ENCODE measurements at places on chromosomes 3 and 15. TPM values are rescaled to one million over a fixed set of nuclear protein-coding genes. Genes with fewer than 3 reads are reported as not detected.

DNA sequence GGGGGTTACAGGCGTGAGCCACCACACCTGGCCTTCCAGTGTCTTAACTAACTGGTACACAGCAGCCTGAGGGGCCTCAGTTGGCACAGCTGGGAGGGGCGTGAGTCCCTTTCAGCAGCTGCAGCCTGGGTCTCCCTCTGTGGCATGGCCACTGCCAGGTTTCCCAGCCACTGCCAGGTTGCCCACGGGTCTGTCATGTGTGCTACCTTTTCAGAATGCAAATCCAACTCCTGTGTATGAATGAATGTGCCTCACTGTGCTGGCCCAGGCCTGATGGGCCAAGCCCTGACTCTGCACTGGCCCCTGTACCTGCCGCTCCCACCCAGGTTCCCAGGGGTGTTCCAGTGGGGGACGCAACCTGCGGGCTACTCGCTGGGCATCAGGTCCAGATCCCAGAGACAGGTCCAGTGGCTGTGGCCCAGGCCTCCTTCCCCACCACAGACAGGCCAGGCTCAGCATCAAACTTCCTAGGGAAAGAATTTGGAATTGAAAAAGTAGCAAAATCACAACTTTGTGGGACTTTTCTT lies 26.0 kb downstream of the WHAMM start:
- DNase-seq: no peak

- DNase-seq: no peak
Measured at GRCh38 chr3:142990721-142991120, 10.6 kb upstream of the U2SURP start.

DNA sequence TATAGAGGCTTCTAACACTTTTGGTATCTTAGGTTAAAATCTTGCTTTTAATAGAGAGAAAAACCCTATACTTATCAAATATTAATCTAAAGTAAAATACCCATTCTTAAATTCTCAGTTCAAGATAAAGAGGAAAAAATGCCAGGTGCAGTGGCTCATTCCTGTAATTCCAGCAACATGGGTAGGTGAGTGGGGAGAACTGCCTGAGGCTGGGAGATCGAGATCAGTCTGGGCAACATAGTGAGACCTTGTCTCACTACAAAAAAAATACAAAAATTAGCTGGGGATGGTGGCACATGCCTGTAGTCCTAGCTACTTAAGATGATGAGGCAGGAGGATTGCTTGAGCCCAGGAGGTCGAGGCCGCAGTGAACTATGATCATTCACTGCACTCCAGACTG lies 135.8 kb downstream of the CLASP2 start:
- no peak for DNase-seq

DNA sequence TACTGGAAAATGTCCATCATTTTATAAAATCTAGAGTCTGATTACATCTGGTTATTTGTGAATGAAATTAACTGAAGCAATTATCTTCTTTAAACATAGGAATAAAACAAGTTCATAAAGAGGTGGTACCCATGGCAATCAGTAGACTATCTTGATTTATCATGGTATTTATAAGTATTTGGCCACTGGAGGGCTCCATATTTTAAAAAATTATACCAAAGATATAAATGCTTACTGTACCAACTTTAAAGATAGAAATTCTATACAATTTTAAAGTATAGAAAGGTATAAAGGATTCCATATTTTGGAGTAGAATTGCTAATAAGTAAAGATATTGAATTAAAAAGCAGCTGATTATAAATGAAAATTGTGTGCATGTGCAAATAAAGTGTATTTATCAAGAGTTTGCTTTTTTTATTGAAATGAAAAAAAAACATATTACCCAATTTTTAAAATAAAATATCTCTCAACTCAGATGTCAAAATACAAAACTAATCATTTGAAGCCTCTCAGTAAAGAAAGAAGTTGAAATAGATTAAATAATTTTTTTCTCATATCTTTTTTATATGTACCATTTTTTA lies 105.3 kb downstream of the BBX start:
- DNase-seq: no peak

DNA sequence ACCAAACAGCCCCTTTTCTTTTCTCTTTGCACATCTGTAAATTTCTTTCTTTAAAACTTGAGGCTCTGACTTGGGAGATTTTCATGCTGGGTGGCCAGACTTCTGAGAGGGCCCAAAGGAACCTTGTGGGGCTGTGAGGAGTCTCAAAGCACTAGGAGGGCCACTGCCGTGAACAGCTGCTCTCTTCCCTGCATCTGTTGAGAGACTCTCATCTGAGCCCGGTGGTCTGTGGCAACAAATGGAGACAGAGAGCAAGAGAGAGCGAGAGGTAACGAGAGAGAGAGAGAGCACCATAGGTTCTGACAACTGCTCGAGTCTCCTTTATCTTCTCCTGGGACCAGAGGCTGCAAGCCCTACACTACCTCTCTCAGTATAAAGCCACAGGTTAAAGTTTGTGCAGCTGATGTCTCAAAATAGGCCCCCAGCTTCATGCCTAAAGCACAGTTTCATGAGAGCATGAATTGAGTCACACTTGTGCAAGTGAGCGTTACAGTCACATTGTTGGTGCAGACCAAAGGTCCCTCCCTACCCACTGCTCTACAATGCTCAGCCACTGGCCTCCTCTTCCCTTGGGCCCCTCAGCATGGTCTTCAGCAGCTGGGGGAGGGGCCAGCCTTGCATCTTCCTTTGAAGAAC lies 60.7 kb downstream of the ZNF621 start:
- no peak for DNase-seq

DNA sequence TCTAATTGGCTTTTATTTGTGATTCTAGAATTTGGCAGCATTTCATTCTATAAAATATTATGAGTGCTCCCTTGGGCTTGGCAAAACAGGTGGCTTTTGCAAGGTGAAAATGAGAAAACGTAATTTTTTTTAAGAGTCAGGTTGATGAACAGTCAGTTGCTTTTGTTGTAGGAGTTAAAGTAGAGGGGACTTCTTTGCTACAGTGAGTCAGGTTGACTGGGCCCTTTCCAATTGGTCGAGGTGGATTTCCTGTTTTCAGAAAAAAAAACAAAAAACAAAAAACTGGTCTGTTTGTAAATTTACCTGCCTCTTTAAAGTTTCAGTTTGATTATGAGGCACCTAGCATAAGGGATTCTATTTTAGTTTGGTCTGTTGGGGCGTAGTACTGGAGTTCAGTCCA lies 1469.4 kb upstream of the GBE1 start:
- no peak for DNase-seq

The SI gene
- total RNA-seq: not detected

DNA sequence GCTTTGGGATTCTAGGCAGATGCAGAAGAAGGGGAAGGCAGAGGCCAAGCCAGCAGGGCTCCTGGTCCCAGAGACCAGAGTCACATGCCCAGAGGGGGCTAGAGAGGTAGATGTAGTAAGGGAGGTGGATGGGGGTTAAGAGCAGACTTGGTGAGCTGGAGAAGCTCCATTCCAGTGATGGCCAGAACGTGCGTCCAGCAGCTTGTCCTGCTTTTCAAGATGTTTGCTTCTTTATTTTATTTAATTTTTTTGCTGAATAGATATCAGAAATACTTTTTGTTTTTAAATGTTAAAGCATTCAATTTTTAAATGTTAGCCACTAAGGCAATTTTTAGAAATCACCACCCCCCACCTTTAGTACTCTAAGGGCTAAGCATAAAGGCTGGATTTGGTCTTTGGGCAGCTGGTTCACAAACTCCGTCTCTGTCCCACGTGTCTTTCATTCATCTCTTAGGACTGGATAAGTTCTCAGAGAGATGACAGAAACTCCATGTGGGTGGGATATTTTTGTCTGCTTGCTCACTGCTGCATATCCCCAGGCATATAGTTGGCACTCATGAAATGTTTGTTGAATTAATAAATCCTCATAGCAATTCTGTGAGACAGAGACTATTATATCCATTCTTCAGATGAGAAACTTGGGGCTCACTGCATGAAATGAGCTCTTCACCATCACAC lies 6.7 kb downstream of the COLQ start:
- DNase-seq: no peak

DNA sequence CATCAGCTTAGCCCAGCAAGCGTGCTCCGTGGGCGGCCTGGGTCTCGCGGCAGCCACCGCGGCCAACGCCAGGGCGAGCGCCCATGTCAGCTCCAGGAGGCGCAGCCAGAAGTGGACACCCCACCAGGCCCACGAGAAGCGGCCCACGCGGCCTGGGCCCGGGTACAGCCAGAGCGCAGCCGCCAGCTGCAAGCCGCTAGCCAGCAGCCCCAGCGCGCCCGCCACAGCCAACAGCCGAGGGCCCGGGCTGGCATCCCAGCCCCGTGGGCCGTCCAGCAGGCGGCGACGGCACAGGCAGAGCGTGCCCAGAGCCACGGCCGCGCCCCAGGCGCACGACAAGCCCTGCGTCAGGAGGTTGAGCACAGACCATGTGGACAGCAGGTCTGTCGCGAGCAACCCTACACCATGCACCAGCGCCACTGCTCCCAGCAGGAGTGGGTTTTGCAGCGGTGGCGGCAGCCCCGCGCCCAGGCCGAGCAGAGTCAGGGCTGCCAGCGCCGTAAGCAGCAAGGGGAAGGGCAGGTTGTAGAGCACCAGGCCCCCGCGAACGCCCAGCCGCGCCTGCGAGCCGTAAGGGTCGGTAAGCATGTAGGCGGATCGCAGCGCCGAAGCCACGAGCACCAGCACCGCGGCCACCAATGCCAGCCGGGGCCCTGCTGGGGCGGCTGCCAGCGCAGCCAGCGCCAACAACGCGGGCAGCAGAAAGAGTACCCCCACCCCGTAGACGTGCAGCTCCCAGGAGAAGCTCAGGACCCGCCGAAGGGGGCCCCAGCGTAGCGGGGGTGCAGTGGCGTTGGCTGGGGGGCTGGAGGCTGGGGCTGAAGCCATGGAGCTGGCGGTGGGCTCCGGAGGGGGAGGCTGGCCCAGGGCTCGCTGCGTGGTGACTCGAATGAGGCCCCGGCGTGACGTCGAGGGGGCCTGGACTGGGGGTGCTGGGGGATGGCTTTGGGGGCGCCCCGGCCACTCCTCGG lies 4.9 kb downstream of the PRRT3 start:
- peak; percentile 86 for DNase-seq

The THSD4 gene
- 65.3 TPM for total RNA-seq

DNA sequence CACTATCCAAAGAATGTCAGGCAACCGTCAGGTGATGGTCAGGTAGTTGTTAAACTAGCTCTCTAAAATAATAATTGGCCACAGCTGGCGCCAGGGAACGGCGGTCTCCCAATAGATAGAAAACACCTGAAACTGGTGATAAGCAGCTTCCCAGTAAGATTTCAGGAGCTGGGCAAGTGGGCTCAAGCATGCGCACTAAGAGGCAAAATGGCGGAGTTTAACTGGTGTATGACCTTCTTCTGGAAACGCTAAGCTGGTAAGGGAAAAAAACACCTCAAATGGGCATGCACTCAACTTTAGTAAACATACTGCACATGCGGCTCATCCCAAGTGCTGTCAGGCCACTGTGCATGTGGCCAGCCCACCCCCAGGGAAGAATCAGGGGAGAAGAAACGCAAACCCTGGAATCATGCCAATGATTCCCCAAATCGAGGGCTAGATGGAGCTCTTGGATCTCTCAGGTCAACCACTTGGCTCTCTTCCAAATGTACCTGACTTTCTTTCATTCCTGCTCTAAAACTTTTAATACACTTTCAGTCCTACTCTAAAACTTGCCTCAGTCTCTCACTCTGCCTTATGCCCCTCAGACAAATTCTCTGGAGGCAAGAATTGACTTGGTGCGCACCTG lies 195.0 kb downstream of the ZNF621 start:
- DNase-seq: peak; percentile 48

- no peak for DNase-seq
Measured at GRCh38 chr3:178532476-178532875, 3.8 kb upstream of the KCNMB2 start.

DNA sequence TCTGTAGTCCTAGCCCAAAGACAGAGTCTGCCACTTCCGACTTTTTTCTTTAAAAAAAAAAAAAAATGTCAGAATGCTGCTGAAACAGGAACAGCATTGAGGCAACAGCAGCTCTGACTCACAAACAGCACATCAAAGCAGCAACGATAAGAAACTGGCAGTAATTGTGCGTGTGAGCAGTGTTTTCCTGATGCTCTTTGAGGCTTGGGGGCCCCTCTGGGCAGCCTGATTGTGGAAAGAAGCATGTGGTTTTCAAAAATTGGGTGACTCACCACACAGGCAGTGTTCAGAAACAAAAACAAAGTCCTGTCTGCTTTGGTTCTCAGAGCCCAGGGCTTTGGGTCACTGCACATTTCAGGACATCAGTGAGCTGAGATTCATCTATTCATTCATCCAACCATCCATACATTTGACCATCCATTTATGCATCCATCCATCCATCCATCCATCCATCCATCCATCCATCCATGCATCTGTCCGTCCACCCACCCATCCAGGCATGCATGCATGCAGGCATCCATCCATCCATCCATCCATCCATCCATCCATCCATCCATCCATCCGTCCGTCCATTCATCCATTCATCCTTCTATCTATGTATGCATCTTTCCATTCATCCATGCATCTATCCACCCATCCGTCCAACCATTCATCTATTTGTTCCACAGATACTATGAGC lies 308.4 kb downstream of the RPLP1 start:
- DNase-seq: peak; percentile 23

The GRK7 gene
- not detected for total RNA-seq

DNA sequence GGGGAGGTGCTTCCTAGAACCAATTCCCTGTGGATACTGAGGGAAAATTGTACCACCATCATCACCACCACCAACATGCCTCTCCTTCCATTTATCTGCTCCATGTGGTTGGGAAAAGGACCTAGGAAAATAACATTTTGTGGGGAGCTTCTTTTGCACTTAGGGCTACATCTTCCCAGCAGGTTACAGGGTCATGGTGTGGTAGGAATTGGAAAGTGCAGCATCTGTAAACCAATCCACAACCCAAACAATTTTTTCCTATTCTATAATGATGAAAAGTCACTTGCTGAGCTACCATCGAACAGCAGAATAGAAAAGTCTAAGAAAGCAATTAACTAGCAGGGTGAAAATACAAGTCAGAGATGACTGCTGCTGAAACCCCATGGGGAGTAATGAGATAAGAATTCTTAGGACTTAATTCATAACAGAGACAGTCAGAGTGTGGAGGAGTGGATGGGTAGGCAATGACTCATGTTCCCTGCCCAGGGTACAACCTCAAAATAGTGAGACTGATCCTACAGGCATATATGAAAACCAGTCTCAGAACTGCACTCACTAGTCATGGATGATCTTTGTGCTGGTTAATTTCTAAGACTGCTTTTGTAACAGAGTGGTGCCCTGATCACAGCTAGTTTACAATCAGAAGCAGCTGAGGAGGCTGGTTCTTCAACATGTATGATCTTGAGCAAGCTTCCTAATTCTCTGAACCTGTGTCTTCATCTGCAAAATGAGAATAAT lies 38.1 kb upstream of the LEKR1 start:
- DNase-seq: no peak

- no peak for DNase-seq
Measured at GRCh38 chr3:57298041-57298440, 5.6 kb upstream of the ASB14 start.

GRCh38 chr3:55144015-55144673 lies 216.3 kb upstream of the LRTM1 start:
- DNase-seq: no peak

The BFSP2 gene
- not detected for total RNA-seq

GRCh38 chr15:67945951-67946700 lies 106.3 kb upstream of the RNU6-1 start:
- peak; percentile 75 for DNase-seq

The C3orf22 gene
- total RNA-seq: not detected

The COL7A1 gene
- total RNA-seq: 0.34 TPM

All from thyroid gland (tissue), 4 donors.